Breast epithelium (tissue), 4 donors: ENCODE measurements at places on chromosomes 4 and X.

GRCh38 chr4:42843694-42844093 lies 48.8 kb upstream of the GRXCR1 start:
- DNase-seq = no peak

DNA sequence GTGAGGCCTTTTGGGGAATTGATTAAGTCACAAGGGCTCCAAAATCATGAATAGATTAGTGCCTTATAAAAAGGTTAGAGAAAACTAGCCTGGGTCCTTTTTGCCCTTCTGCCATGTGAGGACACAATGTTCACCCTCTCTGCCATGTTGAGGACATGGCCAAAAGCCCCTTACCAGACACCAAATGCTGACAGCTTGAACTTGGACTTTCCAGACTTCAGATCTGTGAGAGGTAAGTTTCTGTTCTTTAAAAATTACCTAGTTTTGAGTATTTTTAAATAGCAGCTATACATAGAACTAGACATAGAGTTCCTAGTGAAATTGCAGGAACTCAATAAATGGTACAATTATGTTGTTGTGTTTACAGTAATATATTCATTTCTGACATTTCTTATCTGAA lies 1214.4 kb downstream of the ADGRL3 start:
- no peak for DNase-seq

- no peak for DNase-seq
Observed at GRCh38 chrX:3518870-3519269, 172.4 kb upstream of the MXRA5 start.

DNA sequence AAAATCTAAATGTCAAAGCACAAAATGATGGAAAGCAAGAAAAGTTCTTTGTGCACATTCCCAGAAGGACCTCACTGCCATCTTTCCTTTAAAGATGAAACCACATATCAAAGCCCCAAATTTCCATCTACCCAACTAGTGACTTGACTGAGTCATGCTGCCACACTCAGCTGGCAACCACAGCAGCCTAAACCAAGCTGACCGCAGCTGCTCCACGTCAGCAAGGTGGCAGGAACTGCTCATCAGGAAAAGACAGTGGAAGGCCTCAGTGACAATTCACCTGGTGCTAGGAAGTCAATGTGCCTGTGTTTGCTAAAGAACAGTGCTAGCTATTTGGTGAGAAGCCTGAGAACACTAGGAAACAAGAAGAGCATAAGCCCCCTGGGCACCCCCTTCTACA lies 26.1 kb downstream of the ACOX3 start:
- no peak for DNase-seq

DNA sequence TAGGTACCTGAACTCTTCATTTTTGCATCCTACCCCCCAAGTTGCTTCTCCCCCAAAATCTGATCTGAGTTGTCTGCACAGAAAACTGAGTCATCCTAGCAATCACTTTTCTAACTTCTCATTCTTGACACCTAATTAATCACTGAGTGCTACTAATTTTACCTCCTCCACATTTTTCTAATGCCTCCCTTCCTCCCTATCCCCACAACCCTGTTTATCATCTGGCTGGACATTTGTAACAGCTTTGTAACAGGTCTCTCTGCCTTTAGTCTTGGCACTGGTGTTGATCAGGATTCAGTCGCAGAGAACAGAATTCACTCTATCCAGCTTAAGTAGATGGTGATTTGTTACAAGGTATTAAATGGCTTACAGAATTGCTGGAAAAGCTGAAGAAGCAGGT lies 303.9 kb upstream of the GATB start:
- no peak for DNase-seq

DNA sequence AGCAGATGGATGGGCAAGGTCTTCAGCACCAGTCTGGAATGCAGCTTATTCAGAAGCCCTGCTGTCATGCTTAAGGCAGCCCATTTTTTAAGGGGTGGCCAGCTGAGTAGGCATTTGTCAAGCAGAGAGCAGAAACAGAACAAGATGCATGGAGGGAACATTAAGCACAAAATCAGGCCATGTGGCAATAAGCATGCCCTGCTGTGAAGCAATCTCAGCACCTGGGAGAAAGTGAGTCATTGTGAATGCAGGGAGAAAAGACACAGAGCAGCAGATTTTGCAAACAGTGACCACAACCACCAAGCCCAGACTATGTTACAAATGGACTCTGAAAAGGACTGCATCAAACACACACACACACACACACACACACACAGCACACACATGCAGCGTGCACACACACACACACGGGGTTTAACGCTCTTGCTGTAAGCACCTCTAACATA lies 94.1 kb upstream of the GALNT7 start:
- no peak for DNase-seq

GRCh38 chrX:73903941-73904340 lies 340.9 kb downstream of the CHIC1 start:
- no peak for DNase-seq

DNA sequence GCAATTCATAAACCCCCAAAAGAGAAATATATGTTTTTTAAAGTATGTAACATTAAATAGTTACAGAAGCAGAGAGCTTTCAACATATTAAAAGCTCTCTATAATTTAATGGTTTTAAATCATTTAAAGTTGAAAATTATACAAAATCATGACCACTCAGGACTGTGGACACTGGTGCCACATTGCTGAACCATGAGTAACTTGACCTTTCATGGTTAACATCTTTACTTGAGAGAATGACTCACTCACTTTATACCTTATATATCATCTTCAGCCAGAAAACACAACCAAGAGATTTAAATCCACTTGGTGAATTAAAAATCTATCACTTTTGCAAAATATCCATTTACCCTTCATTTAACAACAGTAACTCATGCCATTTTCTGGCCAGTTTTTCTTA lies 584.3 kb upstream of the SMIM31 start:
- DNase-seq = no peak

DNA sequence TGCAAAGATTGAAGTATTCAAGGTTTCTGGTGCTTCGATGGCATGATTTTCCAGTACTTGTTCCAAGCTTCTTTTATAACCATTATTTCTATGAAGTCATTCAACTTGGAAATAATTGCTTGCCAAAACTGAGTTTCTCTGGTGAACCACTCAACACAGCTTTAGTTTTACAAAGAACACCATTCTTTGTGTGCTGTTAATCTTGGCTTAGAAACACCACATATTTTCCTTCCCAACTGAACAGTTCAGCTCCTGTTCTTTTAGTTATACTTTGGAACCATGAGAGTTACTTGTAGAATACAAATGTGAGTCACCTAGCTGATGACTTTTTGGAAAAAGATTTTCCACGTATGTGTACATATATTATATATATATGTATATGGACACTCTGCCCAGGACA lies 32.7 kb downstream of the TMEM47 start:
- DNase-seq = no peak

DNA sequence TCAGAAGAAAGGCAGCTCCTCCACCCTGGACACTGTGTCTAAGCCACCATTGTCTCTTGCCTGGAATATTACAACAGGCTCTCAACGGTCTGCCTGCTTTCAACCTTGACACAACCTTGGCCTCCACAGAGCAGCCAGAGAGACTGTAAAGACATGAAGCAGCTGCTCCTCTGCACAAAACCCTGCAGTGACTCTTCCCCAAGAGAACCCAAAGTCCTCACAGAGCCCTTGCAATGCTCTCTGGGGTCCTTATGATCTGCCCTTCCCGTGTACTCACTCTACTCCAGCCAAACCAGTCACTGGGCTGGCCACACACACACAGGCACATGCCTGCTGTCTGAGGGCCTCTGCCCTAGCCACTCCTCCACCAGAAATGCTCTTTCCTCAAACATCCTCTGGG lies 75.9 kb upstream of the CPEB2 start:
- DNase-seq = no peak

DNA sequence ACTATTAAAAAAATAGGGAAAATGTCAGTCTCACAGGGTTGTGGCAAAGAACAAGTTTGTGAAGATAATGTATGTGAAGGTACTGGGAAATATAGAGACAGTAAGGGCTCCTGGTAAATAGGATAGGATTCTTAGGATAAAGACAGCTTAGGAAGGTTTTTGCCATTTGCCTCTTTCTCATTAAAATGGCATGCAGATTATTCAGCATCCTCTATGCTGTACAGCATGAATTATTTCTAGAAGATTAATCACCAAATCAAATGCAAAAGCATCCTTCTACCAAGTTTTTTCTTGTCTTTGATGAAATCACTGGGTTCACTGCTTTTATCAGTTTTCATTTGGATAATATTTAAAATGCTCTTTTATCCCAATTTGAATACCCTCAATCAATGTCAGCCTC lies 142.8 kb downstream of the NDST3 start:
- DNase-seq = no peak

DNA sequence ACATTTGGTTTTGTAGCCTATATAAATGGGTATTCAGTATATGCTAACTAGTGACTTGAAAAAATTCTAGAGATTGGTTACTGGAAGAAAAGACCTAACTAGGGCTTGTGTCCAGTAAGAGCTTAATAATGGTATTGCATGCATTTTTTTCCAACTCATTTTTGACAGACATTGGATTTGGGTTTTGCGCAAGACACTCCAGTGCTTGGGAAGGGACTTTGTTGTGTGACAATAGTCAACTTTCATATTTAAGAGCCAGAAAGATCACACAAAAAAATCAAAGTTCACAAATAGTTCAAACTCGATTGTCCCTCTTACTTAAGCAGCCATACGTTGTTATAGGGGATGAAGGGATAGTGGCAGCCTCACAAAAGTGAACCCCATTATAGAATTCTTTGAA lies 1.2 kb upstream of the HSD17B11 start:
- no peak for DNase-seq

DNA sequence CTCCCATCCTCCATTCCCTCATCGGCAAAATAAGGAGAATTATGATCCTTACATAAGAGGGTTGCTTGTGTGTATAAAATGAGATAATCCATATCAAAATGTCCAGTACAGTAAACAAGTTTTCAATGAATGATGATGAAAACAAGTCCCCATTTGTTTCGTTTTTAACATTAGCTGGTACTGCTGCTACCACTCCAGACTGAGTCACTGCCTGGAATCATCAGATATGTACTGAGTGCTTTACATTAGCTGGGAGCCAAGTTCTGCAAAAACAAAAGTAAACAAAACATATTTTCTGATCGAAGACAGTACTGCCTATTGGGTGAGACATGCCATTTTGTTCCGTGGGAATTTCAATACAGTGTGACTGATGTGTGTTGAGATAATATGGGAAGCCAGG lies 123.2 kb upstream of the IGFBP7 start:
- no peak for DNase-seq

- no peak for DNase-seq
Observed at GRCh38 chr4:22514481-22514880, 1.4 kb downstream of the ADGRA3 start.

DNA sequence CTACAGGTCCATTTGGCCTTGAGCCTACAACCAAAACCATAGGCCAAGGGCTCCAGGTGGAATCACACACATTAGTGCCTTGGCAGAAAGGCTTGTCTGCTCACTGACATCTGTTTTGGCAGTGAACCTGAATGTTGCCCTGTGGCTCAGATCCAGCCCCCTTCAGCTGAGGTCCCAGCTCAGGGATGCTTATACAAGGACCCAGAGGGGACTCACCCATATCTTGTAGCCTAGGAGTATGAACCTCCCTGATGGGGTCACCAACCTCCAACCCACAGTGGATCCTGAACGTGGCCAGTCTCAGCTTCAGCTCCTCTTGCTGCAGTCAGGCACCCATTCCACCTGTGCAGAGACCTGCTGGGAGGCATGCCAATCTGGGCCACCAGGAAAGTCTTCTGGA lies 50.8 kb upstream of the HMX1 start:
- DNase-seq = no peak

DNA sequence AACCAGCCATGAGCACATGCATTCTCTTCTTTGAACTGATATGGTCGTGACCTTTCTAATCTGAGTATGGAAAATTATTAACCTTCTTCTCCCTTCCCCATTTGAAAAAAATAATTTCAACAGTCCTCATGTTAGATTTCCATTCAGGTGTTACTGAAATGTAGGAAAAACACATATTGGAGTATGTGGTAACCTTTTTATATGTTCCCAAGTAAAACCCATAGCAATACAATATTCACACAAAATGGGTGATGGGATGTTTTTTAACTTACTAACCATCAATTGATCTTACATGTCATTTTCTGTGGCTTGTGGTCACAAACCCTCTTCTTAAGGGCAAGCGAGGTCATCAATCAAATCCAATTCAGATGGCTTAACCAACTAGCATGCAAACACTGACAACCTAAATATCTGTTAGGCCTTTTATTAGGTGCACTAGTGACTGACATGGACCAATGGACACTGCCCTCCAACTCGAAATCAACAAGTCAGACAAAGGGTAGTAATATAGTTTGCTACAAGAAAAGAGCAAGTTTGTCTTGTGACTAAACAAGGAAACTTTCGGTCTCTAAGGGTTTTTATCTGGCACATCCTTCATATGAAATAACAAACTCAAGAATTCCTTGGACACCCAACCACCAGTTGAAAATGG lies 74.3 kb downstream of the CAMK2D start:
- no peak for DNase-seq

GRCh38 chr4:138861135-138861534 lies 154.4 kb upstream of the NOCT start:
- no peak for DNase-seq

- DNase-seq = no peak
Observed at GRCh38 chrX:95063554-95063953, 1389.5 kb downstream of the FAM133A start.

DNA sequence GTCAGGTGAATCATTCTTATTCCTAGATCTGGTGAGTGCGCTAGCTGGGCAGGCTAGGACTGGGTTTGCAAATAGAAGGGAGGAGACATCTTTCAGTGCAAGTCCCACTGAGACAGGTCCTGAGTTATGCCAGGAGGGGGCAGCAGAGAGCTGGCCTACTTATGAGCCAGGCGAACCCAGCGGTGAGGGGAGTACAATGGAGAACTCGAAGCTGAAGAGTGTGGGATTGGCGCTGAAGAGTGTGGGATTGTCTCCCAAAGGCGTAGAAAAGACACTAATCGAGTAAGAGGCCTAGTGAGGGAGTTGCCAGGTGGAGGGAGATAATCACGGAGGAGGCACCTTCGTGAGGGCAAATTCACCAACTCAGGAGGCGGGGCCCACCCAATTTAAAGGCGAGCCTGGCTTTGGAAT lies 91.7 kb upstream of the CXorf66 start:
- DNase-seq = peak; percentile 40

DNA sequence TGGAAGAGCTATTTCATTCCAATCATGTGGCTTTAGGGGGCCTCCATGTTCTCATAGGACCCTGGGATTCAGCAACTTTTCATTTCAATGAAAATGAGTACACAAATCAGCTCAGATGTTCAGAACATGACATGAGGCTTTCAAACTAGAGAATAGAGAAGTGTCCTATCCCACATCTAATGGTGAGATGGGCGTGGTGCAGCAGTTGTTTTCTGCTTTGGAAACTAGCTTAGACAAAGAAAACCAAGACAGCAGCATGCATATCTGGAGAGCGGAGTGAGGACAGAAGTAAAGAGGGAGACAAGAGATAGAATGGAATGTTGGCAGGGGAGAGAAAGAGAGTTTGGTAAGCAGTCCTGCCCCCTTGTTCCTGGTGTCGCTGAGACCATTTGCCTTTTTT lies 1009.1 kb upstream of the IGFBP7 start:
- DNase-seq = no peak

DNA sequence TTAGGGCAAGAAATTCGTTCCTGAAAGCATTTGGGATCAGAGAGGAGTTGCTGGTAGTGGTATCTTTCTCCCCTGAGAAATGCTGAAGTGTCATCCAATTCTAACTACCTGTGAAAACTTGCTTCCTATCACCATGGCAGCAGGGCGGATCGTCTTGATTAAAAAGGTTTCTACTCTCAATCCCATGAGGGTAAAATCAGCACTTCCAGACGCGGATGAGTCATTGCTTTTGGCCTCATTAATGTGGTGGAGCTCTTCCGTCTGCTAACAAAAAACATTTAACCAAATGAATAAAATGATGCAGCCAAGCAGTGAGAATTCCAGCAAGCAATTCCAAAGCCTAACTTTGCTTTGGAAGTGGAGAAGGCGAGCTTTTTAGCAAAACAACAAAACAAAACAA lies 325.6 kb downstream of the CAMK2D start:
- no peak for DNase-seq
